ENCODE measurements at places on chromosomes 16 and 17.

GRCh38 chr16:4266372-4266771, 6.5 kb downstream of the TFAP4 start:
- DNase-seq, result no peak

DNA sequence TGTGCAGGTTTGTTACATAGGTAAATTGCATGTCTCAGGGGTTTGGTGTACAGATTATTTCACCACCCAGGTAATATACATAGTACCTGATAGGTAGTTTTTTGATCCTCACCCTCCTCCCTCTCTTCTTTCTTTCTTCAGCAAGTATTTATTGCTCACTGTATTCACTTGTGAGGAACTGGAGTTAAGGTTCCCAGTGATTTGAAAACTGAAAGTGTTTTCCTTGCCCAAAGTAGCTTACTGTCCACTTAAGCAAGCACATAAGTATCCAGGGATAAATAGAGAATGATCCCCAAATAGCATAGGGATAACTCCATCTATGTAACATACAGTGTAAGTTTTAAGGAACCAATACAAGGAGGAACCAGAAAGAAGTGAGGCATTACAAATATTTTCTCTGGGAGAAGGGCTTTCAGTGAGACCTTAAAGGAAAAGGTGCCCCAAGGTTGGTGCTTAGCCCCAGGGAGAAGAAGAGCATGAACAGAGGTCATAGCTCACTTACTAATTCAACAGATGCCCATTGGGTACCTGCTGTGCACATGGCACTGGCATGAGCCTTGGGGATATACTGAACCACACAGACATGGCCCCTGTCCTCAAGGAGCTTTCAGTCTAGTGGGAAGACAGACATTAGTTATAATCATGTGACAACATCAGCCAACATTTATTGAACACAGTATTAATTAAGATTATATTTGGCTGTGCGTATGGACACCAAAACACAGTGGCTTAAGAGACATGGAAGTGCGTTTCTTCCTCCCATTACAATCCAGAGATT, 17.0 kb downstream of the MYL4 start:
- DNase-seq, result no peak

DNA sequence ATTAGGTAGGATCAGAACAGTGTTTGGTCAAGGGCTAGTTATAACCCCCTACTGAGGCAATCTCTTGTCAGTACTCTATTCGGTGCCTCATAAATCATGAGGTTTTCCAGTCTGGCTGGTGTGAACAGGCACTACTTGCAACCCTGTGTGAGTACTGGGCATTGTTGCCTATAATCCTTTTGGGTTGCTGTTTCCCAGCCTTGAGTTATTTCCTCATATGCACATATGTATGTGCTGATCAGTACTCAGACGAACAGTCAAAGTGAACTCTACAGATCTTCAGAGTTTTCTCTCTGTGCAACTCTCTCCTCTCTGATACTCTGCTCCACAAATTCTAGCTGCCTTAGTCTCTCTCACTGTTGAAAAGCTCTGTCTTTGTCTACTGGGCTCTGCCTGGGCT, 164.3 kb downstream of the CDK5R1 start:
- DNase-seq, result no peak

DNA sequence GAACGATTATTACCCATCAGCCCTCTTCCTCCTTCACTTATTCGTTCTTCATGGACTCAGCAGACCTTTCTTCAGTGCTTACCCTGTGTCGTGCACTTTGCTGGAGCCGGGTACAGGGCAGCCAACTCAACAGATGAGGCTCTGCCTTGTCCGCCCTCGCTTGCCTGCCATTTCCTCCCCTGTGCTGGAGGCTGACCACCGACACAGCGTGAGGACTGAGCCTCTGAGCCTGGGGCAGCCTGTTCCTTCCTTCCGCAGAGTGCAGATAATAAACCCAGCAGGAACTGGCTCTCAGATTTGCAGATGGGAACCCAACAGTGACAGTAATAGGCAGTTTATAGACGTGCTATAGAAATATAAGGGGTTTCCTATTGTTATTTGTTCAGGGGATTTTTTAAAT, 7.0 kb upstream of the SLC39A11 start:
- peak; percentile 80 for DNase-seq

DNA sequence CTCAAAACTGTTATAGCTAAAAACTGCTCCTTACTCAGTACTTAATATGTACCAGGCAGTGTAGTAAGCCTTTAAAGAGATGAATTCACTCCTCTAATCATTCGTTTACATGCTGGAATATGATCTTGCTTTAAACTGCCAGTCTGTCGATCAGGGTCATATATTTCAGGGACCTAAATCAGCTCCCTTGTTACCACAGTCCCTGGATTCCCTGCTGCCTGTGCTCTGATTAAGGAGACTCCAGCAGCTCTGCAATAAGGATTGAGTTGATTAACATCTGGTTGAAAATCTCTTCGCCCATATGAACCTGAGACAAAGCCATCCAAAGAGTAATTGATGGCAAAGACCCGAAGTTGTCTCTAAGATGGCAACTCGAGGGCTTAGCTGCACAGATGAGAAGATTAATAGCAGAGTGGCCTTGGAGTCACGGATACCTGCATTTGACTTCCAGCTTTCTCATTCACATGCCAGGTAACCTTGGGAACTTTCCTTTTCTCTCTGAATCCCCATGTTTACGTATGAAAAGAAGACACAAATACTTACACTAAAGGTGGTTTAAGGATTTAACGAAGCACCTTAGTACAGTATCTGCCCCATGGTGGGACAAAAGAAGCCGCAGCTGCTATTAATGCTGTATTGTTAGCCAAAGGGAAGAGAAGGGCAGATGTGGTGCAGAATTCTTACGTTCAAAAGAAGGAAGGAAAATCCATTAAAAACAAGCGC, 68.2 kb downstream of the VAT1L start:
- DNase-seq, result no peak

GRCh38 chr17:37147301-37147812, 198.6 kb downstream of the AATF start:
- no peak for DNase-seq

DNA sequence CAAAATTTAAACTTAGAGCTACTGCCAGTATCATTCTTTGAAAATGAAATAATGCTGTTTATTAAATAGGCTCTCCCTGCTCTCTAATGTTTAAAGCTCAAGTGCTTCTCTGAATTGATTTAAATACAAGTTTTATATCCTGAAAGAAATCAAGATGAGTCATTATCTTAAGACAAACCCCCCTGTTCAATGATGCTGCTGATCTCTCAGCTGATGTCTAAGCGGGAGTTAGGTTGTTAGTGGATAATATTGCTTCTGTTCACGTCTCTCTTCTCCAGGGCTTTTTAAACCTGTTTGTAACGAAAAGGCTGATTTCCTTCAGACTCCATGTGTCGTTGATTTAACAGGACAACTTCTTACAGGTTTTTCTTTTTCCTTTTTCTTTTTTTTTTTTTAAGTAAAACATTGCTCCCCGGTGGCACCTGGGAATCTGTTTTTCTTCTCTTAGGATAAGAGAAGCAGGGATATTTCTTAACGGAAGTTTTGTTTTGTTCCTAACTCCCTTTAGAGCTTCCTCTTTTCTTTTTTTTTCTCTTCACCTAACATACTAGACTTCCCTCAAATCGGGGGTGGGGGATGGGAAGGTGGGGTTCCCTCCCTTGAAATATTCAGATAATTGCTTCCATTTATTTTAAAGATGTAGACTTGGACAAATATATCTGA, 807 bp upstream of the LYRM9 start:
- DNase-seq, result peak; percentile 0

DNA sequence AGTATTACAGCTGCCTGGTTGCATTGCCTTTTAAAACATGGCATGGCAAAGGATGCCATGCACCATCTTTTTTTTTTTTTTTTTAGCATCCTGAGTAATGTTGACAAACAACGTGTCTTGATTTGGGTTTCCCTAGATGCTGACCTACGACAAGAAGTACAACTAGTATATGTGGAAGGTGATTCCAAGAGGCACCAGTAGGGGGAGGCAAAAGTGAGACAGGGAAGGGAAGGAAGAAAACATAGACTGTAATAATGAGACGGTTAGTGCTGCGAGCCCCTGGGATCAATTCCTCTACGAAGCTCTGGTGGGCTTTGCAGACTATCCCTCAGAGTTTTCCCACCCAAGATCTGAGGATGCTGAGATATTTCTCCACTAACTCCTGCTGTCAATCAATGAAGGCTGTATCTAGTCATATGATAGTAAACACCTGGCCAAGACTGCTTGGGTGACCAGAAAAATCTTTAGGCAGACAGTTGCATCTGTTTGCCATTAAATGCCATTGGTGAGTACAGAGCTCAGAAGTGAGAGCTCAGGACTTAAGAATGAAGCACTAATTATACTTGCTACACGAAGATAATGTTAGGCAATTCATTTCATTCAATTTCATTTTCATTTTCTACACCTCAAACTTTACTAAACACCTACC, 458.6 kb upstream of the GOT2 start:
- no peak for DNase-seq

- no peak for DNase-seq
Observed at GRCh38 chr17:82939621-82940135, 99.9 kb upstream of the ZNF750 start.

- DNase-seq, result no peak
Observed at GRCh38 chr16:70455910-70456309, 1.5 kb downstream of the FCSK start.

DNA sequence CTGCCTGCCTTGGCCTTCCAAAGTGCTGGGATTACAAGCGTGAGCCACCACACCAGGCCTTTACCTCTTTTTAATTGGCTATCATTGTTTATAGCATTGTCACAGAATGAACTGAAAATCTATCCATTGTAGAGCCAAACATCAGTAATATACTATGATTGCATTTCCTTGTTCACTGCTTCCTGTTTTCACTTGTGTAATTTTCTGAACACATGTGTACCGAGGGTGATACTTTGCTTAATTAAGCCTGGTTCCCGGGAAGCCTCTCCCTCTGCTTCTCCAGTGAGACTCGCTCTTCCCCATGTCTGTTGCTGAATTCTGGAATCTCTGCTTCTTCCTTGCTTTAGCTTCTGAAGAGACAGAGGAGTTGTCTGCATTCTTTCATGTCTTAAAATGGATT, 33.1 kb downstream of the POLR3E start:
- no peak for DNase-seq

DNA sequence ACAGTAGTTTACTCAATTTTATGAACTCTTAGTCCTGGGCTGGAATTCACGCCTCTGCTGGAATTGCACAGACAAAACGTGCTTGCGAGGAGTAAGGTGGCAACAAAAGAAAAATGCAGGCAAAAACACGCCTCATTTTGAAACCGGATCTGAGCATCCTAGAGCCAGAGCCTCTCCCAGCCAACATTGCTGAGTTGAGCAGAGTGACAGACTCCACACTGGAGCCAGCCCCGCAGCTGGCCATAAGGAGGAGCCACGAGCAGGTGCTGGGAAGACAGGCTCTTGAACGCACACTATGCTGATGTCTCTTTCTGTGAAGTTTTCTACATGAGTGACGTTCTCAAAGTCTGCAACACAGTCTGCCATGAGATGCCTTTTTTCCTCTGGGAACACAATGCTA, 14.6 kb upstream of the HSBP1 start:
- DNase-seq, result no peak

- no peak for DNase-seq
Observed at GRCh38 chr16:19294156-19294649, 8.7 kb downstream of the CLEC19A start.

DNA sequence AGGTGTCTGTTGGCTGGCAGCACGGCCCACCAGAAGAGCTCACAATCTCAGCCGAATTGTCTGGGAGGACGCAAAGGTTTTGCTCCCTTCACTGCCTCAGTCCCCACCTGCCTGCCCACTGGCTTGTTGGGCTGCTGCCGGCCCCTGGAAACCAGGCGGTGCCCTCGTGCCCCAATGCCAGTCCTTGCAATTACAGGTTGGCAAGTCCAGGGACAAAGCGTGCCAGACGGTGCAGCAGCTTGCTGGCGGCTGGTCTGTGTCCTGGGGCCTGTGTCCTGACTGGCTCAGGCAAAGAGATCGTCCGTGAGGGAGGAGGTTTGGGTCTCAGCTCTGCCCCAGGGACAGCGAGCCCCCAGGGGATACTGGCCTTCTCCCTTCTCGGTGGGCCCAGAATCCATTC, 24.6 kb upstream of the SPNS2 start:
- no peak for DNase-seq

DNA sequence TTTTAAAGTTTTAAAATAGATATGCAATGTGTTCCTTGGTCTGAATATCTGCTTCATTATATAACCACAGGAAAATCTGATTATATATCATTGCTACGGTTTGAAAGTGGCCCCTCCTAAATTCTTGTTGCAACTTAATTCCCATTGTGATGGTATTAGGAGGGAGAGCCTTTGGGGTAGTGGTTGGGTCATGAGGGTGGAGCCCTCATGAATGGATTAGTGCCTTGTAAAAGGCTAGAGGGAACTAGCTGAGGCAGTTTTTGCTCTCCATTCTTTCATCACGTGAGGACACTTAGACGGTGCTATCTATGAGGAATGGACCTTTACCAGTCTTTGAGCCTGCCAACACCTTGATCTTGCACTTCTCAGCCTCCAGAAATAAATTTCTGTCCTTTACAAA, 7.6 kb downstream of the ABCA6 start:
- DNase-seq, result no peak

DNA sequence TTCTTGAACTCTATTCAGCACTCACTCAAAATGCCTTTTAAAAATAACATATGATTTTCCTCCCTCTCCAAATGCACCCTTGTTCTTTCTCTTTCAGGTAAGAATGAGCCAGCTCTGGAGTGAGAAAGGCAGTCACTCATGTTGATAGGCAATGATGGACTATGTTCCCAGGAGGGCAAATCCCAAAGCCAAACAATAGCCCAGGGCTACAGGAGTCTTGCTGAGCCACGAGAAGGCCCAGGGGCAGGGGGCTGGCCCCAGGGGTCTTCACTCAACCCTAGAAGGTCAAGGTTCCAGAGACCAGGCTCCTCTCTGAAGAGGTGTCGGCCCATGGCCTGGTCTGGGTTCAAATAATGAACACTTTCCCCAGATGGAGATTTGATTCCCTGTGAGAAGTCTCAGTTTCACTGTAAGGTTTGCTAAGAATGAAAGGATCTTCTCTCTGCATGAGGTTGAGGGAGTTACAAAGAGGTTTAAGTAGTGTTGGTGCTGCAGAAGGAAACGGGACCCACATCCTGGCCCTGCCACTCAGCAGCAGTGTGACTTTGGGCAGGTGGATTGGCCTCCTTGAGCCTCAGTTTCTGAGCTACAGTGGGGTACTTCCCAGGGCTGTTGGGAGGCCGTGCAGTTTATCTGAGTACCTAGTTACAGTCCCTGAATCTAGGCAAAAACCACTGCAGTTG, 49.0 kb downstream of the RTN4RL1 start:
- no peak for DNase-seq

DNA sequence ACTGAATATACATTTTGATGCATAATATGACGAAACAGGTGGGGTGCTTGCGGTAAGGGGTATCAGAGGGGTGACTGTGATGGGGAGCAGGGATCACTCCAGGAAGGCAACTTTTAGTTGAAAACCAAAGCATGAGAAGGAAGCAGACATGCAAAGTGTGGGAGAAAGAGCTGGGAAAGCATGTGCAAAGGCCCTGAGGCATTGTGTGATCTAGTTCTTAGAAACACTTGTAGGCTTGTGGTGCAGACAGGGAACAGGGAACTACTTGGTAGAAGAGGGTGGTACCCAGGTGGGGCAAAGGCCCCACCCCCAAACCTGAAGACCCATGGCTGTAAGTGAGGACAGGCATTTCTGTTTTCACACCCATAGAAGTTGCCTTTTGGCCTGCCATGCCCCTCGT, 459.9 kb upstream of the EEF2KMT start:
- no peak for DNase-seq
